ENCODE measurements at places on chromosomes 7 and 10.

- no peak for DNase-seq
Observed at GRCh38 chr10:132279873-132280645, 27.7 kb downstream of the STK32C start.

DNA sequence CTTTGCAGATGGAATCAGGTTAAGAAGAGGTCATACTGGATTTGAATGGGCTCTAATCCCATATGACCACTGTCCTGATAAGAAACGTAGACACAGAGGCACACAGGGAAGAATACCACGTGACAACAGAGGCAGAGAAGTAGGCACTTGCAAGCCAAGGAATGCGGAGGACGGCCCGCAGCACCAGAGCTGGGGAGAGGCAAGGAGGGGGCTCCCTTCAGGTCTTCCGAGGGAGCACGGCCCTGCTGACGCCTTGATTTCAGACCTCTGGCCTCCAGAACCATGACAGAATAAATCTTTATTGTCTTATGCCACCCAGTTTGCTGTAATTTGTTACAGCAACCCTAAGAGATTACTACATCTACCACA is 44.7 kb upstream of the TMEM213 start:
- DNase-seq, result no peak

- no peak for DNase-seq
Observed at GRCh38 chr10:33381451-33382215, 47.2 kb upstream of the NRP1 start.

- no peak for DNase-seq
Observed at GRCh38 chr7:12138421-12138820, 72.7 kb upstream of the TMEM106B start.

DNA sequence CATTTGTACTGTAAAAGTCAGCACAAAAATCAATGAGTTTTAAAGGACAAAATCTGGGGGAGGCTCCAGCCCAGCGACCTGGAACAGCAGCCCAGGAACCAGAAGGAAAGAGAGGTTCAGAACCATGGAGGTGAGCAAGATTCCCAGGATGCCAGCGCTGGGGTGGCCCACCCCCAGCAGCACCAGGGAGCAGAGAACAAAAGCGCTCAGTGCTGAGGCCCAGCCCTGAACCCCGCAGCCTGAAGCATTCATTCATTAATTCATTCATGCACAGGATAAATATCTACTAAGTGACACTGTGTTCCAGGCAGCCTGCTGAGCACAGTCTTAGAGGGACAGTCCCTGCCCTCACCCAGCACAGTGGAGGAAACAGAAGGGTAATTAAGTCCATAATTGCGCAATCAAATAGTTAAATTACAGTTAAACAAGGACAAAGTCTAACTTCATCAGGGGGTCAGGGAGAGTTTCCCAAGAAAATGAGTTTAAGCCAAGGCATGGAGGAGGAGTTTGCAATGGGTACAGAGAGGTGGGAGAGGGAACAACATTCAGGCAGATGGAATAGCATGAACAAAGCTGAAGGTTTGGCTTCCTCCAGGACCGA is 202.3 kb downstream of the GRID1 start:
- no peak for DNase-seq

DNA sequence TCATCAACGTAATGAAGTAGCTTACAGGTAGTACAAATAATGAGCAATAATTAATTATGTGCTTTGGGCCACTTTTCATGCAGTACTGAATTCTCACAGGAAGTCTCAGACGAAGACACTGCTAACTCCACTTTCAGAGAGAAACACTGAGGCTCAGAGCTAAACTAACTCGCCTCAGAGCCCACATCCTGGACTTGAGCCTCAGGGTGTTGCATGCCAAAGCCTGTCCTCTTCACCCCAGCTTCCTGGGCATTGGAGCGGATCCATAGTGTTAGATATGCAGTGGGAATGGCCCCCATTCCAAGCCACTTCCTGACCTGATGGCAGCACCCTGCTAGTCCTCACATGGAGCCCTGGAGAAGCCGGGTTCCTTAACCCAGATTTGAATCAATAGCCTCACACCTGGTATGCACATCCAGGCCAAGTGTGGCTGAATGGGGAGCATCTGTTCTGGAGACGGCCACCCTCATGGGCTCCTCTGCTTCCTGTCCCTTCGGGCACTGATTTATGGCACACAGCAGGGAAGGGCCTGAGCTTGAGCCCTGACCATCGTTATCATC is 265.1 kb upstream of the ZNF32 start:
- DNase-seq, result no peak

DNA sequence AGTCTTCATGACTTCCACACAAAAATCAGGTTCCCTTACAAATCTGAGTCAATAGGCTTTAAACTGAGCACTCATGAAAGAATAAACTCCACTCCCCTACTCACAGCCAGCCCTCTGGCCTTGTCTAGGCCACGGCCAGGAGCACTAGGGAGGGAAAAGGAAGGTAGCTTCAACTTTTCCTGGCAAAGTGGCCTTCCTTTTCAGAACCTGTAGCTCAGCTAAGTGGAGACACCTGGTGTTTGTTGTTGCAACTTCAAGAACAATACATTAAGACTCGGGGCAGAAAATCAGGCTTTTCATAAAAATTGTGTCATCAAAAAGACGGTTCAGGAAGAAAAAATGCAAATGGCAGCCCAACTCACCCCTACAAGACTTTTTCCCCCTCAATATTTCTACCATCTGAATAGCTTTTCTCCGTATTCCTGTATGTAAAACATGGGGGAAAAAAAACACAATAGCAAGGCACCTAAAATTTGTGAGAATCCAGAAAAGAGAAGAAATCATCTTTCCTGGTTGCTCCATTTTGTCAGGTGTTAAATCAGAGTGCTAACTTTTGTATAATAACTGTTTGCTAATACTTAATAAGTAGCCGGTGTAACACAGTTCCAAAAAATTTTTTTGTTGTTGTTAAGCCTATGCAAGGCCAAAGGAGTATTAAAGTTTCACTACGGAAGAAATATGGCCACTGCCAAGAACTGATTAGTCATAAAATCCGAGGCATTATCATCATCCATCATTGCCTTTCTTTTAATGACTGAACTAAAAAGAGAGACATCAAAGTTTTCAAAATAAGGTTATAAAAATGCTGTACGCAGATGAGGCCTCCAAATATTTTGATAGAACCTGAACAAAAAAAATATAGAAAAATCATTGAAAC is 66.2 kb upstream of the ARID5B start:
- peak; percentile 61 for DNase-seq

GRCh38 chr7:127336458-127336857 is 56.0 kb downstream of the ZNF800 start:
- no peak for DNase-seq

DNA sequence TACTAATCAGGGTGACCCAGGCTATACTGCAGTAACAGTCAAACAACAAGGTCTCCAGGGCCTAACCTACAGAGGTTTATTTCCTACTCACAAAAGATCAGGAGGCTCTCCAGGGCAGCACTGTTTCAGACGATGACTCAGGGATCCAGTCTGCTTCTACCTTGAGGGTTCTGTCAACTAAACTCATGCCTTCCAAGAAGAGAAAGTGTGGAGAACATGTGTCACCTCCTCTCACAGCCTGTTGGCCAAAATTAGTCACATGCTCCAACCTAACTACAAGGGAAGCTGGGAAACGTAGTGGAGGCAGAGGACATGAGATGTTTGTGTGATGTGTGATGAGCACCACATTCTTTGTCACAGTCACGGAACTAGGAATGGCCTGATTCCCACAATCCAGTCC is 14.7 kb upstream of the INA start:
- peak; percentile 24 for DNase-seq
